ENCODE measurements at places on chromosomes 2 and 18.
A peak's percentile ranks its signal among the peaks of the same experiment; 100 is the strongest.

DNA sequence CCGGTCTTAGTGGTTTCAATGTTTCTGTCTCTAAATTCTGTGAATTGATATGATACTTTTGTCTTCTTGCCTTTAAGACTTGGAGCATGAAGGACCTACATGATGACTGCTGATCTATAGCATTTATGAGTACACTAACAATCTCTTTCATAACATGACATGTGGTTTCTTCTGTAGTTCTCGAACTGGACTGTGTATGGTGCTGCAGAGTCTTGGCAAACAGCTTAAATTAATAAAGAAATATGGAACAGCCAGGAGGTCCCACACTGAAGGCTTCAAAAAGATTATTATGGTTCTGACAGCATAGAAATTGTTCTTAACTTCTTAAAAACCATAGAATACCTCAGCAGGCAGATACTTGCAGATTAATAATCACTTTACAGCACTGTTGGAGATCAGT, 145.0 kb downstream of the DCC start:
- DNase-seq, result no peak

DNA sequence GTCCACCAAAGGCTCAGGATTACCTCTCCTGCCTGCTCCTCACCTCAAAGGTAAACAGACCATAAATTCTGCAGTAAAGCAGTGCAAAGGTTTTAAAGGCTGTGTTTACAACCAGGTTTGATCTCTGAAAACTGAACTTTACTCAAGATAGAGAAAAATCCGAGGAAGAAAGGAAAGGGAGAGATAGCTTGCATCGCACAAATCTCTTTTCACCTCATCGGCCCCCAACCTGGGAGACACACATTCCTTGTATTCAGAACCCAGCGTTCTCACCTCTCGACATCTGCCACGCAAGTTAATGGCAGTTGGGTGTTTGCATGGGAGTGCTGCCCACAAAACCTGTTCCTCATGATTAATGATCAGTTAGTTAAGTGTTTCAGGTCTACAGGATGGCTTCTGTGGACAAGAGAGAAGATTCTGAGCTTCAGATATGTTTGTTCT, 72.6 kb downstream of the GATA6 start:
- no peak for DNase-seq

- DNase-seq, result peak; percentile 69
Observed at GRCh38 chr2:159506764-159507440, 109.4 kb downstream of the BAZ2B start.

DNA sequence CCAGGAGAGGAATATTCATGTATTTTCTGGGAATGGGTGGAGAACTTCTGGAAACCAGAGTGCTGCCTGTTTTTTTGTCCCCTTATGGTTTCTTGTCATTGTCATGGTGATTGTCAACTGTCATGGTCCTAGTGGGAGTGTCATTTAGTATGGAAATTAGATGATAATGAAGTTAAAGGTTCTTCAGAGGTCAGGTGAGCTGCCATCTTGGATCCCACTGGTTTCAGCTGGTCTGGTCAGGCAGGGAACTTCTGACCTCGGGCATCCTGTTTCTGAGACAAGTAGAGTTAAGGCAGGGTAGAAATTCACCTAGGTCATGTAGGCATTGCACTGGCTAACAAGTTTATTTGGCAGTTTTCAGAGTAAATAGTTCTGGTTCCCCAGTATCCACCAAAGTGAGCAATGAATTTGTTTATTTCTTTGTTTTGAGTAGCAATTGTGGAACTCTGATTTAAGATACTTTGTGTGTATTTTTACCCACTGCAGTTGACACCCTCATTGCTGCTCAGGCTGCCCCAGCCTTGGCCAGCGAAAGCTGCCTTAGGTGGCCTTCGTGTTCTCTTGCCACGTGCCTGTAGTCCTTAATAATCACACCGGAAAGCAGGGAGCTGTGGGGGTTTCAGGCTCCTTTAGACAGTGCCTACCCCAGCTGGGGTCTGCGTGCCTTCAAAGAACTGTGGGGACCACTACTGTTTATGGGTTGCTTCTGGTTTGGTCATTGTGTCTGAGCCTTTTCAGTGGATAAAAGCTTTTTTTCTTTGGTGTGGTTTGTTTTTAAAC, 48.7 kb downstream of the NCK2 start:
- DNase-seq, result no peak

DNA sequence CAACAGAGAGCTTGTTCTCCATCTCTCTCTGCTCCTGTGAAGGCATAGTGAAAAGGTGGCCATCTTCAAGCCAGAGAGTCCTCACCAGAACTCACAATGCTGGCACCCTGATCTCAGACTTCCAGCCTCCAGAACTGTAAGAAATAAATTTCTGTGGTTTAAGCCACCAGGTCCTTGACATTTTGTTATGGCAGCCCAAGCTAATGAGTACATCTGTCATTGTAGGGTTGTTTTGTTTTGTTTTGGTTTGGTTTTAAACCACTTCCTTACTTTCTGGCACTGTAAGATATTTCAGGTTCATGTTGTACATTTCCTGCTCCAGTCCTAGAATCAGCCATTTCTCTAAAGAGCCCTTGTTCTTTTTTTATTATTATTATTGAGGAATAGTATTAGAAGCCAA, 171.2 kb downstream of the CPS1 start:
- DNase-seq, result no peak

DNA sequence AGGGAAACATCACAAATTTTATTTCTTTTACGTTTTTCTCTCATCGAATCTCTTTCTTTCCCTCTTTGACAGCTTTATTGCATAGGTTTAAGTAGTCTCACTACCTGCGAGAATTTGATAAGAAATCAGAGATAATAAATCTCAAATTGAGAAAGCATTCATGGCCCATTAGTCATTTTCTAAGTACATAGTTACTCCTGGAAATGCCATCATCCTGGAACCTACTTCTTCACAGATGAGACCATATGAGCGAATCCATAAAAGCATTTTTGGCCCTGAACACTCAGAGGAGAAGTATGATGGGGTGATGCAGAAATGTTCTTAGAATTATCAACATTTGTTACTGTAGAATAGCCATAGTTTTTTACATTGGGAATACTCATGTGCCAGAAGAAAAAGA, 138.0 kb upstream of the ARHGAP28 start:
- DNase-seq, result no peak

DNA sequence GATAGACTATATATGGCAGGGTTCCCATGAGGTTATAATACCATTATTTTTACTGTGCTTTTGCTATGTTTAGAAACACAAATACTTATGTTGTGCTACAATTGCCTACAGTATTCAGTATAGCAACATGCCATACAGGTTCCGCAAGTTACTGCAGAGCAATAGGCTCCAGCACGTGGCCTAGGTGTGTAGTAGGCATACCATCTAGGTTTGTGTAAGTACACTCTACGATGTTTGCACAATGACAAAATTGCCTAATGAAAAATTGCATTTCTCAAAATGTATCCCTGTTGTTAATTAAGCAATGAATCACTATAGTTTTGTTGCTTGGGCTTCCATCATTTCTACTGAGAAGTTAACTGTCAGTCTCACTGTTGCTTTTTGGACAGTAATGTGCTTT, 9.8 kb downstream of the CD302 start:
- DNase-seq, result no peak

DNA sequence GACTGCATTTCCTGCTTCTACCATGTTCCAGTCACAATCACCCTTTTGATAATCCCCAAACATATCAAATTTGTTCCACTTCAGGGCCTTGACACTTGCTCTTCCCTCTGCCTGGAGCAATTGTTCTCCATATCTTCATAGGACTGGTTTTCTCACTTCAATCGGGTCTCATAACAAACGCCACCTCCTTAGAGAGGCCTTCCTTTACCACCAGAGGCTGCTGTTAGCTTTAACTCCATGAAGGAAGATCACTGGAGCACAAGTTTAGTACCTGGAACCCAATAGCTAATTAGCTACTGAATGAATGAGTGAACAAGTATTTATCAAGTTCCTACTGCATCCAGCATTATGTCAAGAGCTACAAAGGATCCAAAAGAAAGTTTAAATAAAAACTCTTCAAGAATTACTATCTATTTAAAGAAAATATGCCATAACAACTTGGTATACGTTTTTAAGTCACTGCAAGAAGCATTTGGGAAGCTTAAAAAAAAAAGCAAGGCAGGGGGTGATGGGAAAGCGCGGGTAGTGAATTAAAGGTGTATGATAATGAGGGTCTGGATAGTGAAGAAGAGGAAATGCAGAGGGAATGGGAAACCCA, 58.8 kb downstream of the BAZ2B start:
- DNase-seq, result peak; percentile 34

DNA sequence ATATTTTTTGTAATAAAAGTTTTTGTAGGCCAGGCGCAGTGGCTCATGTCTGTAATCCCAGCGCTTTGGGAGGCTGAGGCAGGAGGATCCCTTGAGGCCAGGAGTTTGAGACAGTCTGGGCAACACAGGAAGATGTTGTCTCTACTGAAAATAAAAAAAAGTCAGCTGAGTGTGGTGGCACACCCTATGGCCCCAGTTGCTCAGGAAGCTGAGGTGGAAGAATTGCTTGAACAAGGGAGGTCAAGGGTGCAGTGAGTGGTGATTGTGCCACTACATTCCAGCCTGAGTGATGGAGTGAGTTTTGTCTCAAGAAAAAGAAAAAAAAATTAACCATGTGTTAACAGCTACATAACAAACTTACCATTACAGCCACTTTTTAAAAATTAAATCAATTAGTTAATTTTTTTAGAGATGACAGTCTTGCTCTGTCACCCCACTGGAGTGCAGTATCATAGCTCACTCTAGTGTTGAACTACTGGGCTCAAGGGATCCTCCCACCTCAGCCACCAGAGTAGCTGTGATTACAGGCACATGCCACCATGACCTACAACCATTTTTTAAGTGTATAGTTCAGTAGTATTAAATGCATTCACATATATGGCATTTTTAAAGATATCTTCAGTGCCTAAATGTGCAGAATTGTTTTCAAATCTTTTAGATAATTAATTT, 67.2 kb upstream of the ACYP2 start:
- no peak for DNase-seq

DNA sequence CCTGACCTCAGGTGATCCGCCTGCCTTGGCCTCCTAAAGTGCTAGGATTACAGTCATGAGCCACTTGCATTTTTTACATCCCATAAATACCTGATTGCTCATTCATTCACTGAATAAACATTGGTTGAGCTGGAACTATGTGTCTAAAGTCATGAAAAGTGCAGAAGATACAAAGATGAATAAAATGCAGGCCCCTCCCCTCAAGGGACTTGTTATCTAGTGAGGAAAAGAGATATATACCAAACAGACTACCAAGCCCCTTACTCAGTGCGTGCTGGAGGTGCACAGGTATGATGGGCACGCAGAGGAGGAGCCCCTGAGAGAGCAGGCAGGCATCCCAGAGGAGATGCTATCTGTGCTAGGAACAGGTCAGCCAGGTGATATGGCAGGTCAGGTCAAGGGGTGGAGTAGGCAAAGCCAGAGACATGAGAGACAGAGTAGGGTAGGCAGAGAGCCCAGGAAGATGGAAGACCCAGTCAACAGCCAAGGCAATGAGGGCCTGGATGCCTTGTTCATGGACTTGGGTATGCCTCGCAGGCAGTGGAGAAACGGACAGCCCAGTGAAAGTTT, 7.7 kb downstream of the FHL2 start:
- peak; percentile 56 for DNase-seq

DNA sequence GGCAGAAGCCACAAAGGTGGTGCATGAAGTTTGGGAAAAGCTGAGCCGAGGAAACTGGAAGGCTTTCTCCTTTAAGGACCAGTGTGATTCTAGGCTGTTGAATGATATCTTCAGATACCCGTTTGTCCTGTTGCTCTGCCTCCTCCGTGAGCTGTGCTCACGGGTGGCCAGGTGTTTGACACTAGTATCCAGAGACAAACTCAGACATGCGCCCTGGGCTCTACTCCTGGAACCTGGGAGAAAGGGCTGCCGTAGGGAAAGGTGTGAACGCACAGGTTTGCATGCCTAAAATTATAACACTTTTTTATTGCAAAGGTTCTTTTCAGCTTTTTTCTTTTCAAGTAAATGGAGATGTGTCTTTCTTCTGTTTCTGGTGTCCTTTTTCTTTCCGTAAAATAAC, 81.6 kb downstream of the AGAP1 start:
- no peak for DNase-seq

DNA sequence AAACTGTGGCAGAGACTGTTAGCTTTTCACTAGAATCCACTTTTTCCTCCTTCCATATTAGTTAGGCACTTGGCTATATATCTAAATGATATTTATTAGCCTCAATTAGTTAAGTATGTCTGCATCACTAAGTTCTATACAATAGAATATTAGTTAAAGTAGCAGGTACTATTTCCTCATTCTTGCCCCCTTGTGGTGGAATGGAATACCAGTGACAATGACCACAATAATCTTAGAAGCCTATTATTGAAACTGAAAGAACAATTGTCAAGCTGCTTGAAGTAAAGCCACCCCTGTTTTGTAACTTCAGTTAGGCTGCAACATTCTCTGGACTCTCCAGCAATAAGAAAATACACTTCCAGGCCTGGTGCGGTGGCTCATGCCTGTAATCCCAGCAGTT, 476.3 kb upstream of the VWC2L start:
- DNase-seq, result peak; percentile 7

GRCh38 chr2:217121565-217121964, 261.7 kb upstream of the TNP1 start:
- DNase-seq, result no peak

GRCh38 chr2:128270672-128271596, 47.7 kb downstream of the HS6ST1 start:
- no peak for DNase-seq

- DNase-seq, result no peak
Observed at GRCh38 chr2:230564805-230565779, 147.6 kb upstream of the CAB39 start.

DNA sequence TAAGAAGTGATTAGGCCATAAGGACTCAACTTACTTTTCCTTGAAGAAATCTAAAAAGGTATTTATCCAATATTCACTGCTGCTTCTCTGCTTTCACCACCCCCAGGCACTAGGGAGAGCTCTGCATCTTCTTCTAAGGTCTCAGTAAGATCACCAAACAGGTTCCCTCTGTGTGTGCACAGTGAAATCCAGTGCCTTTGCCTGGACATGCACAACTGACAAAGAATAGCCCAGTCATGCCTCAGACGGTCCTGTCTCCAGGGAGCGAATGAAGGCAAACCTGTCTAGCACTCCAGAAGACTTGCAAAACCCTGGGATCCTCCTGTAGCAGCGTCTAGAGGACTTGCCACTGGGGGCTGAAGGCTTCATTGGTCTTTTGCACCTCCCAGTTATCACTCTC, 344.5 kb upstream of the LRATD1 start:
- peak; percentile 78 for DNase-seq

DNA sequence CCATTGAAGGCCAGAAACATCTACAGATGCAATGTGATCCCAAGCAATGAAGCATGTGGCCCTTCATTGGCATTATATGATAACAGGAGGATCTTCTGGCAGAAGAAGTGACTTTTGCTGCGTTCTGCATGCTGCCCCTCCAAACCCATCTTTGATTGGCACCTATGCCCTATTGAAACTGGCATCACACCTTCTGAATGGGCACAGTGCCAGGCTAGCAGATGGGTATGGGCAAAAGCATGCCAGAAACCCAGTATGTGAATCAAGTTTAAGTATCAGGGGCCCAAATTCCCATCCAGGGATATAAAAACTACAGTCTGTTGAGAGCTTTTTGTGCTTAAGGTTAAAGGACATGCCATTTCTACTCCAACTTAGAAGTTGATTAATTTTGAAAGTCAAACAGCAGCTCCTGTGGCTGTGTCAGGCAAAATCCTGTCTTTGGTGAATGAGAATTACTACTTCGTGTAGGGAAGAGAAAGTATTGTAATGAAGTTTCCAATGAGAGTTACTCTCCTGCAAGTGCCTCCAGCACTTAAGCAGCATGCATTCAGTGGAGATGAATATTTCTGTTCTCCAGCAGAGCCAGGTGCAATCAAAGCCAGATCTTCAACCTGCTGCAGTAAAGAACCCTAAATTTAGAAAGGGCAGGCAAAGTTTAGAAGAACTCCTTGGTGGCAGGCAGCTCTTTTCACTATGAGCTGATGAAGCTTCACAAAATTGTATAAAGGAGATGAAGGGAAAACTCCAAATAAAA, 8.6 kb downstream of the VRK2 start:
- no peak for DNase-seq
